Thyroid gland (tissue), 4 donors: ENCODE measurements at places on chromosomes 4 and X. TPM values are rescaled to one million over a fixed set of nuclear protein-coding genes. Genes with fewer than 3 reads are reported as not detected.

DNA sequence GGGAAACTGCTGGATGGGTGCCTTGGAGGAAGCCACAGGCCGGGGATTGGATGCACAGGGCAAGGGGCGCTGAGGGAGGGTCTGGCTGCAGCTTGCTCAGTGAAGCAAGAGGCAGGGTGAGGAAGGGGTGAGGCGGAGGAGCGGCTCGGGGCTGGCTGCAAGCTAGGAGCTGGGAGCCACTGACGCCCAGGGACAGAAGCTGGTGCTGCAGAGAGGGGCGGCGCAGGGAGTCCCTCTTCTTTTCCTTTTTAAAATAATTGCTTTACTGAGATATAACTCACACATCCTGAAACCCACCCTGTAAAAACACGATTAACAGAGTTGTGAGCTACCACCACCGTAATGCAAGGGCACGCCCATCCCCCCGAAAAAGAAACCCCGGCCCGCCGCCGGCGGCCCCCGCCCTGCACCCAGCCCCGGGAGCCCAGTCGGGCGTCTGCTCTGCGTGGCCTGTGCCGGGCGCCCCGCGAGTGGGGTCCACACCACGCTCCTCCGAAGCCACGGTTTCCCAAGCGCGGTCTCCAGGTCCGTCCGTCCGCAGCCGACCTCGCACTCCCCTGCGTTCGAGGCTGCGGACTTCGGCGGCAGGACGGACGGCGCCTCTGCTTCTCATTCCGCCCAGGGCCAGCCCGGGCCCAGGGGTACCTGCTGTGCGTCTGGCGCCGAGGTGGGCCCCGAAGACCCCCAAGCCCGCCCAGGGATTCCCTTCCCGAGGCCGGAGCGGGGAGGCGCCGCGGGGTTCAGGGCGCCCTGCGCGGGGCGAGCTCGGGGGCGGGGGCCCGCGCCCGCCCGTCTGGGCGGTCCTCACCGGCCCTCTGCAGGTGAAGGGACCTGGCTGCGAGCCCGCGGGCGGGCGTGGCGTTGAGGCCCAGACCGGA lies 866 bp upstream of the UVSSA start:
- H3K4me1 ChIP-seq, result peaks cover 13% of the 10 kb centered on the region
- H3K4me3 ChIP-seq, result peak overlapping the region; percentile 37
- no peaks in the 10 kb centered on the region for H3K27me3 ChIP-seq
- DNase-seq, result peak; percentile 53
- peaks cover under 1% of the 10 kb centered on the region for H3K36me3 ChIP-seq

GRCh38 chr4:86856896-86857295 lies 7.7 kb upstream of the SLC10A6 start:
- H3K36me3 ChIP-seq, result no peaks in the 10 kb centered on the region
- no peak overlapping the region for H3K27ac ChIP-seq
- no peak overlapping the region for H3K4me3 ChIP-seq
- no peaks in the 10 kb centered on the region for H3K4me1 ChIP-seq
- no peak for DNase-seq

- no peaks in the 10 kb centered on the region for H3K36me3 ChIP-seq
- no peak overlapping the region for H3K27ac ChIP-seq
- no peaks in the 10 kb centered on the region for H3K27me3 ChIP-seq
- no peak overlapping the region for H3K4me3 ChIP-seq
- no peaks in the 10 kb centered on the region for H3K4me1 ChIP-seq
Observed at GRCh38 chr4:151766691-151767090, 5.9 kb upstream of the GATB start.

DNA sequence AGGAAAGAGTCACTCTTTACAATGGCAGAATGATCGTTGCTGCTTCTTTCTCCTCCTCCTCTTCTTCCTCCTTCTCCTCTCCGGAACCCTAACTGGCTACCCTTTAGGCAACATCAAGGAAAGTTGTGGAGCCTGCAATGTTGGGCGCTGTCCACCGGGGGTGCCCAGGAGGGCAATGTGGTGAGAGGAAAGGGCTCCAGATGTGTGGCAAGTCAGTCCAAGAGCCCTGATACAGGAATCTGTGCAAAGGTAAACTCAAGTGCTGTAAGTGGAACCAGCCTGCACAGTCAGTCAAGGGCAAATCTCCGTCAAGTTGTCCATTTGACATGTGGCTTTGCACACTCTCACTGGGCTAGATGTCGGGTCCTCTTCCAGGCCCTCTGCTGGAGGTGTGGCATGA lies 2.8 kb downstream of the RTL5 start:
- no peaks in the 10 kb centered on the region for H3K36me3 ChIP-seq
- peak; percentile 26 for DNase-seq
- H3K27me3 ChIP-seq, result no peaks in the 10 kb centered on the region

GRCh38 chrX:151745651-151746050 lies 11.1 kb downstream of the CNGA2 start:
- no peak overlapping the region for H3K4me3 ChIP-seq
- H3K27ac ChIP-seq, result no peak overlapping the region
- no peak for DNase-seq

The SLC26A1 gene
- 0.21 TPM for total RNA-seq

DNA sequence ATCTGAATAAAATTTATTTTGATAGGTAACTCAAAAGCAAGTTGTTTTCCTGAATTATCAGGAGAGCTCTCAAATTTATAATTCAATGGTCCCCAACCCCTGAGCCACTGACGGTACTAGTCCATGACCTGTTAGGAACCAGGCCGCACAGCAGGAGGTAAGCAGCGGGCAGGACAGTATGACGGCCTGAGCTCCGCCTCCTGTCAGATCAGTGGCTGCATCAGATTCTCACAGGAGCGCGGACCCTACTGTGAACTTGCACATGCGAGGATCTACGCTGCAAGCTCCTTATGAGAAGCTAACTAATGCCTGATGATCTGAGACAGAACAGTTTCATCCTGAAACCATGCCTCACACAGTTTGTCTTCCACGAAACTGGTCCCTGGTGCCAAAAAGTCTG lies 37.9 kb upstream of the SEC24B start:
- H3K27ac ChIP-seq, result no peak overlapping the region
- DNase-seq, result no peak
- no peaks in the 10 kb centered on the region for H3K36me3 ChIP-seq
- H3K4me3 ChIP-seq, result no peak overlapping the region

GRCh38 chr4:151952137-151952536 lies 191.3 kb upstream of the GATB start:
- H3K27ac ChIP-seq, result no peak overlapping the region
- H3K36me3 ChIP-seq, result no peaks in the 10 kb centered on the region
- H3K27me3 ChIP-seq, result no peaks in the 10 kb centered on the region
- no peaks in the 10 kb centered on the region for H3K4me1 ChIP-seq

The MXRA5 gene
- total RNA-seq, result 52.8 TPM

- DNase-seq, result no peak
- peak overlapping the region; percentile 12 for H3K4me3 ChIP-seq
- peak overlapping the region; percentile 97 for H3K27ac ChIP-seq
- H3K27me3 ChIP-seq, result no peaks in the 10 kb centered on the region
- peaks cover 4% of the 10 kb centered on the region for H3K4me1 ChIP-seq
- no peaks in the 10 kb centered on the region for H3K36me3 ChIP-seq
Observed at GRCh38 chr4:113763029-113763285, 1.4 kb upstream of the CAMK2D start.

- no peak overlapping the region for H3K4me3 ChIP-seq
- no peak for DNase-seq
- H3K4me1 ChIP-seq, result no peaks in the 10 kb centered on the region
- H3K27me3 ChIP-seq, result no peaks in the 10 kb centered on the region
Observed at GRCh38 chr4:36402008-36402758, 120.8 kb downstream of the DTHD1 start.

The PLAC8 gene
- 0.44 TPM for total RNA-seq

The ERCC6L gene
- total RNA-seq, result 0.13 TPM

DNA sequence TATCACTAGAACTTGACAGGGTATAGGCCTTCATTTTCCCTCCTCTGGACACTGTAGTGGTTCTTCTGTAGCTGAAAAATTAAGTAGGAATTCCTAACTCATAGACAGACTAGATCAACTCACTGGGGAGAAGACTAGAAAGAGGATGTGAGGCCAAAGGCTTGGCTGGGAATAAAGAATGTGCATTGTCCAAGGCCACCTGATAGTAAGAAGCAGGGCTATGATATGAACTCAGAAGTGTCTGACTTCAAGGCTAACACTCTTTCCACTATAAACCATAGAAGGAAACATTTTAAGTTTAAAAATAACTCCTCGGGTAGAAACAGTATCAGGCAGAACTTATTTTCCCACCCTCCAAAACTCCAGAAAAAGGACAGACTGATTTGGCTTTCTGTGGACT lies 346.6 kb downstream of the OPHN1 start:
- no peak for DNase-seq
- H3K4me1 ChIP-seq, result peaks cover 4% of the 10 kb centered on the region
- H3K36me3 ChIP-seq, result no peaks in the 10 kb centered on the region
- H3K4me3 ChIP-seq, result no peak overlapping the region

DNA sequence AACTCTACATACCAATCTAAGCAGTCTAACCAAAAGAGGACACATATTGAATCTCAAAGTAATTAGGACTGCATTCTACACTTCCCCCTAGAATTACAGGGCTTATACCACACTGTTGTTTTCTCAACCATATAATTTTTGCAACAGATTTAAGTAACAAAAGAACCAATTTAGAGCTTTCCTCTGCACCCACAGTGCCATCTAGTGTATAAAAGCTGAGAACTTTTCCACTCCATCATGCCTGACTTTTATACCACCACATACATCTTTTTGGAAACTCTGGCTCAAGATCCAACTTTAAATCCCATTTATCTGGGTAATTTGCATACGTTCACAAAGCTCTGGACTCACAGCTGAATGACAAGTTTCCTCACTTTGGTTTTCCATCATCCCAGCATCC lies 99.5 kb downstream of the EFHC2 start:
- no peaks in the 10 kb centered on the region for H3K36me3 ChIP-seq
- peak overlapping the region; percentile 33 for H3K27ac ChIP-seq
- no peaks in the 10 kb centered on the region for H3K27me3 ChIP-seq
- no peaks in the 10 kb centered on the region for H3K4me1 ChIP-seq

DNA sequence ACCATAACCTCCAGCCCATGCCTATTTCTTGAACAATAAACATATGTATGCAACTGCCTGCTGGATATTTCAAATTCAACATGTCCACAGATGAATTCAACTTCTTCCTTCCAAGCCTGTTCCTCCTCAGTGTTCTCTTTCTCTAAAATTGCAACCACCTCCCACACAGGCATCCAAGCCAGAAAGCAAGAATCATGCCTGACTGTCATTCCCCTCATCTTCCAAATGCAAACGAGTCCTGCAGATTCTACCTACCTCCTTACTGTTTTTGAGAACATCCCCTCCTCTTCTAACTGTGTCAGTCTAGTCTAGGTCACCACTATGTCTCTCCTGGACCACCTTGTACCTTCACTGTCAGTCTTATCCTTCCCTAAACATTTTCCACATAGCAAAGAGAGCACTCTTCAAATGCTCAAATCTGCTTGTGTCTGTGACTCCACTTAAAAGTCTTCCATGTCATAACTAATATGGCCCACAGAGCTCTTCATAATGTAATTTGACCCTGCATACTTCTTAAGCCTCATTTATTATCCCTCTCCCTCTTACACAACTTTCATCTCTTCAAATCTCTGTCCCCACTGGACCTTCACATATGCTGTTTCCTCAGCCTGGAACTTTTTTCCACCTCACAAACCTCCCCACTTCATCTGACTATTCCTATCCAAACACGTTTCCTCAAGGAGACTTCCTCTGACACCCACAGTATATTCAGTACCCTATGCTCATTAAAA lies 25.7 kb downstream of the MAPK10 start:
- H3K4me1 ChIP-seq, result peaks cover 15% of the 10 kb centered on the region
- DNase-seq, result no peak
- H3K27ac ChIP-seq, result no peak overlapping the region
- no peak overlapping the region for H3K4me3 ChIP-seq
- H3K27me3 ChIP-seq, result no peaks in the 10 kb centered on the region
- no peaks in the 10 kb centered on the region for H3K36me3 ChIP-seq

- H3K27ac ChIP-seq, result no peak overlapping the region
- H3K27me3 ChIP-seq, result no peaks in the 10 kb centered on the region
- H3K4me1 ChIP-seq, result no peaks in the 10 kb centered on the region
- DNase-seq, result no peak
- no peak overlapping the region for H3K4me3 ChIP-seq
Observed at GRCh38 chr4:158004101-158004500, 168.7 kb downstream of the GASK1B start.

GRCh38 chrX:119756926-119757635 lies 1.3 kb upstream of the SOWAHD start:
- no peaks in the 10 kb centered on the region for H3K4me1 ChIP-seq
- no peak overlapping the region for H3K4me3 ChIP-seq
- H3K27ac ChIP-seq, result no peak overlapping the region
- no peaks in the 10 kb centered on the region for H3K27me3 ChIP-seq
- no peak for DNase-seq
- H3K36me3 ChIP-seq, result no peaks in the 10 kb centered on the region

DNA sequence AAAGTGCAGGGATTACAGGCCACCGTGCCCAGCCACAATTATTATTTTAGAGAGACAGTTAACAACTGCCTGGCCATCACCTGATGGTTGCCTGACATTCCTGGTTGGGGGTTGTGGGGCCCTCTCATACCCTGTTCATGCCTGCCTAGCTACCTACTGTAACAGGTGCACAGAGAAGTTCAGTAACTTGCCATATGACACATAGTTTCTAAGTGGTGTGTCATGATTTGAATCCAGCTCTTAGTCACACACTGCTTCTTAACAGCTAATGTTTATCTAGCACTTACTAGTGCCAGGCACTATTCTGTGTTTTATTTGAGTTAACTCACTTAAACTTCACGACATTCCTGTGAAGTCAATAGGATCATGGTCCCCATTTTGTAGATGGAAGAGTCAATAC lies 122.7 kb upstream of the JADE1 start:
- H3K27me3 ChIP-seq, result no peaks in the 10 kb centered on the region
- no peak overlapping the region for H3K4me3 ChIP-seq
- no peaks in the 10 kb centered on the region for H3K36me3 ChIP-seq
- H3K27ac ChIP-seq, result no peak overlapping the region

DNA sequence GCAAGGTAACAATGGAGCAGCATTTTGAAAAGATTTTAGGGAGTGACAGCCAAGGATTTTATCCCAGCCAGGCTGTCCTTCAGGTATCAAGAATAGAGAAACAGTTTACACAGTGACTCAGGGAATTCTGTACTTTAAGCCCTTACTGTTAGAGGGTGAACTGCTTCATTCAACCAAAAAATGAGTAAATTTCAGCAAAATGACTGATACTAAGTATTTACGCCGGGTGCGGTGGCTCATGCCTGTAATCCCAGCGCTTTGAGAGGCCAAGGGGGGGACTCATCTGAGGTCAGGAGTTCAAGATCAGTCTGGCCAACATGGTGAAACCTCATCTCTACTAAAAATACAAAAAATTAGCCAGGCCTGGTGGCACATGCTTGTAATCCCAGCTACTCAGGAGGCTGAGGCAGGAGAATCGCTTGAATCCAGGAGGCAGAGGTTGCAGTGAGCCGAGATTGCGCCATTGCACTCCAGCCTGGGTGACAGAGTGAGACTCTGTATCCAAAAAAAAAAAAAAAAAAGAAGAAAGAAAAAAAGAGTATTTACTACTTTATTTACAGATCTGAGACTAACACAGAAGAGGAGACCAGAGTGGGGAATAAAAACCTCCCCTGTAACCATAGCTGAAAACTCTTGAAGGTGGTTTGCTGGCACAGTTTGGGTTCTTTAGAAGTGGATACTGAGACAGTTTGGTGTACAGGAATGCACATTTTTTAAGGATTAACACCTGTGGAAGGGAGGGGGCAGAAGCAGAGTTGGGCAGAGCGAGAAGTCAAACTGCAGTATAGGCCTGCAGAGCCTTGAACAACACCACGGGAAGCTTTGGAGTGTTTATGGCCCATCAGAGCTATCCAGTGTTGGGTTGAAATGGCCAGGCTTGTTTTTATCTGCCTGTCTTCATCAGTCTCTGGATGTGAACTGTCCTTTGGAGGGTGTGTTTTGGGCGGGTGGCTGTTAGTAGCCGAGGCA lies 40.5 kb downstream of the TMEM131L start:
- DNase-seq, result no peak
- peaks cover 2% of the 10 kb centered on the region for H3K4me1 ChIP-seq
- no peak overlapping the region for H3K4me3 ChIP-seq
- H3K36me3 ChIP-seq, result no peaks in the 10 kb centered on the region
